ENCODE measurements at places on chromosomes 6 and 20. TPM values are rescaled to one million over a fixed set of nuclear protein-coding genes. Genes with fewer than 3 reads are reported as not detected.

The MRPL18 gene
- 83.4 TPM for total RNA-seq

The HEY2 gene
- total RNA-seq = 17.7 TPM

- DNase-seq = no peak
Measured at GRCh38 chr20:4961746-4962145, 39.6 kb downstream of the SLC23A2 start.

The HAO1 gene
- not detected for total RNA-seq

The PGC gene
- not detected for total RNA-seq

The PRDM1 gene
- 1.1 TPM for total RNA-seq

DNA sequence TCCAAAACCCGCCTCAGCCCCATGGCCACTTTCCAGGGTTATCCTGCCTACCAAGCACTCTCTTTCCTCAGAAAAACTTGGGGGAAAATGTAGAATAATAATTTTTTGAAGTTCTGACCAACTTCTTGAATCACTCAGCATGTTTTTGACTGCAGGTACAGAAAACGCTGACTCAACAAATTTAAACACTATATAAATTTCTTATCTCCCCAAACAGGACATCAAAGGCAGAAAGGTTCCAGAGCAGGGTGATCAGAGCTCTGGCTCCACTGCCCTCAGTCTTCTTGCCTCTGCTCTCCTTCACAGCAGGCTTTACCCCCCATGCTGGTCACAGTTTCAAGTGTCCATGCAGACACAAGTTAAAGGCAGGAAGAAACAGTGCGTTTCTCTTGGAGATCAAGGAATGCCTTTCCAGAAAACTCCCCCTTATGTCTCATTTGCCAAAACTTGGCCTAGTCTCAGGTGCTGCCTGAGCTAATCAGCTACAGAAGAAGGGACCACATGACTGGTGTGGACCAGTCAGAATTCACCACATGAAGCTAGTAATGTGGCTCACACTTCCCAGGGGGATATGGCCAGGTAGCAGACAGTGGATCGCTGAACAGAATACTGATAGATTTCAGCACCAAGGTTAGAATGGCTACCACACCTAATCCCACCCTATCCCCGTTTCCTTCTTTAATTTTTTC, 24.4 kb upstream of the SLC17A3 start:
- DNase-seq = no peak

GRCh38 chr6:41443616-41444525, 102.3 kb upstream of the FOXP4 start:
- no peak for DNase-seq

The CLPSL1 gene
- total RNA-seq = not detected

GRCh38 chr20:40646813-40647212, 42.2 kb downstream of the MAFB start:
- no peak for DNase-seq

The HDGFL1 gene
- not detected for total RNA-seq

The BPIFB2 gene
- total RNA-seq = not detected

DNA sequence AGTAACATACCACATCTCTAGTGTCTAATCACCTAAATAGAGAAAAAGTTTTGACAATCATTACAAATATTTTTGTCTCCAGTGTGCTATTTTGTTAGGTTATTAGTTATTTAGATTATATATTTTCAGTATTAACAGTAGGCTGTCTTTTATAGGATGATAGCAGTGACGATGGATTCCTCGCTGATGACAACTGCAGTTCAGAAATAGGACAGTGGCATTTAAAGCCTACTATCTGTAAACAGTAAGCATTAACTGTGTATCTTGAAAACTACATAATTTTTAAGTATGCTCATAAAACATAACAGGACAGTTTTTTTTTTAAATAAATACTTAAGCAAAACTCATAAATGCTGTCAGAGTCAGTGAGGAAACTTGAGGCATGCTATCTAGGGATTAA, 37.9 kb upstream of the MYO6 start:
- no peak for DNase-seq

The SCAF8 gene
- total RNA-seq = 46.3 TPM

GRCh38 chr6:138580801-138581200, 81.5 kb upstream of the NHSL1 start:
- DNase-seq = no peak

The SSTR4 gene
- not detected for total RNA-seq

GRCh38 chr6:169008641-169009257, 244.9 kb downstream of the THBS2 start:
- DNase-seq = no peak

The CPNE5 gene
- 0.88 TPM for total RNA-seq
